SK-MEL-5 (cell line): ENCODE measurements at places on chromosomes 5 and 9.

- DNase-seq, result no peak
These were observed 512.3 kb upstream of the DAP start for GRCh38 chr5:11273180-11273903.

- DNase-seq, result no peak
These were observed 7.4 kb downstream of the WHRN start for GRCh38 chr9:114497727-114498382.

GRCh38 chr9:74920944-74921626 lies 31.6 kb downstream of the C9orf40 start:
- DNase-seq, result no peak

GRCh38 chr5:135827965-135828781 lies 6.3 kb upstream of the SLC25A48 start:
- no peak for DNase-seq

GRCh38 chr5:90866333-90866732 lies 307.7 kb downstream of the ADGRV1 start:
- DNase-seq, result peak; percentile 62

GRCh38 chr5:160843240-160843639 lies 8.8 kb downstream of the ATP10B start:
- DNase-seq, result no peak

- DNase-seq, result peak; percentile 49
These were observed 57.1 kb downstream of the HCN1 start for GRCh38 chr5:45639040-45639439.

DNA sequence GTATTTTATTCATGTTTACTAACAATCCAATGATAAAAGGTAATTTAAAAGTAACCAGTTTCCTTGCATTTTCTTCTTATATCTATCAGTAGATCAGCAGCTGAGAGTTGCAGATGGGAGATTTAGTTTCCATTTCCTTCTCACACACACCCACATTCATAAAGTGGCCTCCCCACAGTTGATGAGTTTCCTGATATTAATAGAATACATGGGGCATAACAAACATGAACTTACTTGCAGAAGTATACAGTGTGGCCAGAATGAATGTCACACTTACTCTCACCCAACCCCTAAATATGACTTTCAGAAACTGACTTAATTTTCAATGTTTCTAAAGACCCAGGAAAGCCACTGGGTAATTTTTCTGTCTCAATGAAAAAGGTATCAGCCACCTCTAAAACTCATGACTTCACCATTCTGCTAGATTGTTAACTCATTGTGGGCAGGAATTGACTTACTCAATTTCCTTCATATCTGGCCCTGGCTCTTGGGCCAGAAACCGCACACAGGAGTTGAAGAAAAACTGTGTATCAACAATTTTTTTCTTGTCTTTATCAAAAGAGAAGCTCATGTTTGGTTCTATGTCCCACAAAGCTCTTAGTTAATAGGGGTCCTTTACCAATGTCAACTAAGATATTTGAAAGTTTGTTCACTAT lies 63.5 kb upstream of the OSMR start:
- no peak for DNase-seq

GRCh38 chr9:90827181-90827871 lies 25.7 kb downstream of the SYK start:
- DNase-seq, result no peak

GRCh38 chr9:114677418-114677817 lies 4.6 kb downstream of the TEX48 start:
- DNase-seq, result peak; percentile 85

DNA sequence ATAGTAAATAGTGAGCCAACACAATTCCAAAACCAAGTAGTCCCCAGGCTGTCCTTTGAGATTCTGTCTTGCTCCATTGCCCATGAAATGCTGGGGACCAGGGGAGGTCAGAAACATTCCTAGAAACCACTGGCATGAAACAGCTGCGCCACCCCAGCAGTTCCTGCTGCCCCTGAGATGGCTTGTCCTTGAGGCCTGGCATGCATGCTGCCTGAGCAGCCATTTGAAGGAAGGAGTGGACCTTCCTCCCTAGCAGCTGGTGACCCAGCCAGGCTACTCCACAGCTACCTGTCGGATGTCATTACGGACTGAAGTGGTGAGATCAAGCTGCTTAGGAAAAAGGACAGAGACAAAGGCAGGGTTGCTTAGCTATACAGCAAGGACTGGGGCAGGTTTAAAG lies 260.6 kb downstream of the DENND1A start:
- no peak for DNase-seq

DNA sequence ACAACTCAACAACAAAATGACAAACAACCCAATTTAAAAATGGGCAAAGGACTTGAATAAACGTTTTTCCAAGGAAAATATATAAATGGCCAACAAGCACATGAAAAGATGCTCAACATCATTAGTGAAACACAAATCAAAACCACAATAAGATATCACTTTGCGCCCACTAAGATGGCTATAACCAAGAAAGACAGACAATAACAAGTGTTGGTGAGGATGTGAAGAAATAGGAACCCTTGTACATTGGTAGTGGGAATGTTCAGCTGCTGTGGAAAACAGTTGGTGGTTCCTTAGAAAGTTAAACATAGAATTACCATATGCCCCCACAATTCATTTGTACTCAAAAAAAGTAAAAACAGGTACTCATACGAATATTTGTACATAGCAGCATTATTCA lies 39.2 kb upstream of the WDR41 start:
- DNase-seq, result no peak

- DNase-seq, result peak; percentile 84
These were observed 853.7 kb downstream of the TAF11L14 start for GRCh38 chr5:18487928-18488480.

GRCh38 chr9:115211413-115212124 lies 93.6 kb upstream of the TNC start:
- no peak for DNase-seq

DNA sequence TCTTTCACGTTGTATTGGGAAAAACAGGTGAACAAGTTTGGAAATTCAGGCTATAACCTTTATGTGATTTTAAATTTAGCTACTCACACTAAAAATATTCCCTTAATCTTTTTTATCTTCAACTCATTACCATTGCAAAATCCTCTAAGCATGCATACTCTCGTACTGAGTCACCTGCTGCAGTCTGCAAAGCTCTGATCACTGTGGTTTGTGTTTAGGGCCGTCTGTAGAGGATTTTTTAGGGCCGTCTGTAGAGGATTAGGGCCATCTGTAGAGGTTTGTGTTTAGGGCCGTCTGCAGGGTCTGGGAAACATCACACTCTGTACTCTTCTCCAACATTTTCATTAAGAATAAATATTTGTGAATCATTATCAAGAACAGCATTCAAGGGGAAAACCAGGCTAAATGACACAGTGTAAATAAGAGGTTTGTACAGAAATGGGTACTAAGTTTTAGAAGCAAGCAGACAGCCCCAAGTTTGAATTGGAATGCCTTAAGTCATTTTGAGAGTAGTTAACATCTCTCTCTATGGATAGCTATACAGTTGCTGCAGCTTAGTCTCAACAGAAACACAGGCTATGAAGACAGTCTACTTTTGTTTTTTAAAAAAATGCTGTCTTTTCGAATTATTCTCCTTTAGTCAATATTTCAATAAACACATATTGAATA lies 155.0 kb upstream of the TSLP start:
- DNase-seq, result no peak

DNA sequence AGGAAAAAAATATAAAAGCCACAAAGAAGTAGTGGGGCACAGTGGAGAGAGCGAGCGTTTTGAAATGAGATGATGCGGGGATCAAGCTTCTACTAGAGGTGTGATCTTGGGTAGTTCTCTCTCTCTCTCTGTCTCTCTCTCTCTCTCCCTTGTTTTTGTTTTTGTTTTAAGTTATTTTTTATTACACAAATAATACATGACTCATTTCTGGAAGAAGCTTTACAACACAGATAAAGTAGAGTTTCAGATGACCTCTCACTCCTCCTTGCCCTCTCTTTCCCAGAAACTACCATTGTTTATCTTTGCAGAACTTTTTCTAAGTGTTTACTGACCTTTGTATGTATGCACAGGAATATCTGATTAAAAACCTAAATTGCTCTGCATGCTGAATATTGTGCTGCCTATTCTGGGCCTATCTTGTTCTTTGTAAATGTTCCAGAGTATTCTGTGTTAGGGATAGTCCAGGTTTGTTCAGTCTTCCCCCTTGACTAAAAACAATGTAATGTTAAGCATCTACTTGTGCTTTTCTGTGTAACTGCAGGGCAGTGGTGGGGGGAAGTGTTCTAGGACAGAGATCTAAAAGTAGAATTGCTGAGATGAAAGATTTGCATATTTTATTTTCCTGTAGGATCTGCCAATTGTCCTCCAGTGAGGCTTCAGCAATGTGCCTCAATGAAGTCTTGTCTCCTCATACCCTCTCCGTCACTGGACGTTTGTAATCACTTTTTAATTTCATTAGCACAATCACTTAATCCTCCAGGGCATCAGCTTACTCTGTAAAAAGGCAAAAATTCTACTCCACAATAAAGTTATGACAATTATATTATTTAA lies 52.0 kb downstream of the FYB1 start:
- no peak for DNase-seq

DNA sequence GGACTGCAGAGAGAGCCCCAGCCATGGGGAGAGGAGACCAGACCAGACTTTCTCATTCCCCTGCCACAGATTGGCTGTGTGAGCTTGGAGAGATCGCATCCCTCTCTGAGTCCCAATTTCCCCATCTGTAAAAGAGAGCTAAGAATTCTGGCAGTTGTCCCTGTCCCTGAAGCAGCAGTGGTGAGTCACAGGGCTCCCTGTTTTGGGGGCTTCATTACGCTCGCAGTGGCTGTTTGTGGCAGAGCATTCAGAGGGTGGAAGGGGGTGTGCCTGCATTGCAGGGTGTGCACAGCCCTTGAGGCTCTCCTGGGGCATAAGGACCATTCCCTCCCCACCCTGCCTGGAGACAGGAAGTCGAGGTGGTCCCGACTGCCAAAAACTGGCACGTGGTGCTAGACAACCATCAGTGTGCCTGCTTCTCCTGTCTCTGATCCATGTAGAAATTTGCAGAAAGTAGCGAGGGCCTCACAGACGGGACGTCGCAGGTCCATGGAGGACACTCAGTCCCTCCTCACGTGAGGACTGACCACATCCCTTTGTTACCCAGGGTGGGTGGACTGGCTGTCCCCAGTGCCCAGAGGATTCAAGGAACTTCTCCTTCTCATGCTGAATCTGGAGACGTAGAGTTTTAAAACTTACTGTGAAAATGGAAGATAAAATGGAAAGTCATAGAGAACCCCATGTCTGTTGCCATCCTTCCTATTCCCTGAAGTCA lies 35.3 kb downstream of the HRH2 start:
- DNase-seq, result no peak

GRCh38 chr5:903756-904096 lies 11.0 kb downstream of the TRIP13 start:
- DNase-seq, result no peak

- DNase-seq, result peak; percentile 2
These were observed 80.3 kb downstream of the ADGRV1 start for GRCh38 chr5:90638878-90639277.
